GM04504 (cell line): ENCODE measurements at places on chromosomes 11 and 22.

GRCh38 chr11:115377882-115378296 lies 126.3 kb downstream of the CADM1 start:
- no peak for DNase-seq

DNA sequence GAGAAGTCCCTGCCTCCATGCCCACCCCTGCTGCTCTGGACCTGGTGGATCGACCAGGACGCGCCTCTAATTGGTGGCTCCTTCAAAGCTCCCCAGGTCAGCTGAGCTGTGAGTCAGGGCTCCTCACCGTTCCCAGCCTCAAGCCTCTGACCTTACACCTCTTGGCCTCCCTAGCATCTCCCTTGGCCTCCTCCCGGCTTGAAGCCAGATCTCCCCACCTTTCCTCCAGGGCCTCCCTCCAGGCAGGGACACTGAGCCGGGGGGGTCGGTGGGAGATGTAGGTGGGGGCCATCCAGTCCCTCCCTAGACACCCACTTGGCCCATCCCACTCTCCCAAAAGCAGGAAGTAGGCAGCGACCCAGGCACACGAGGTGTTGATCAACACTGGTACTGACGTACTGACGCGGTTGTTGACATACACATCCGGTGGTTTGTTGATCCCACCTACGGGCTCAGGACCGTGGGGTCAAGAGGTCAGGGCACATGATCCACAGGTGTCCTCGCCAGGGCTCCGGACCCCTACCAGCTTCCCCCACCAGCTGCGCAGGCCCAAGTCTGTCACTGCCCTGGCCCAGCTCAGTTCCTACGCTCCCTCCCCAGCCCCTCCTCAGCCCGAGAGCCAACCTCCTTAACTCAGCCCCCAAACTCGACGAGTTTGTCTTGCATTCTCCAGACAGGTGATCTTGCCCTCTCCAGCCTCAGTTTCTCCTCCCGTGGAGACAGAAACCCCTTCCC lies 802 bp downstream of the ATG2A start:
- no peak for DNase-seq

- no peak for DNase-seq
Measured at GRCh38 chr11:12860827-12861226, 148.3 kb upstream of the RASSF10 start.

GRCh38 chr11:28636033-28636432 lies 527.8 kb downstream of the METTL15 start:
- DNase-seq: no peak

DNA sequence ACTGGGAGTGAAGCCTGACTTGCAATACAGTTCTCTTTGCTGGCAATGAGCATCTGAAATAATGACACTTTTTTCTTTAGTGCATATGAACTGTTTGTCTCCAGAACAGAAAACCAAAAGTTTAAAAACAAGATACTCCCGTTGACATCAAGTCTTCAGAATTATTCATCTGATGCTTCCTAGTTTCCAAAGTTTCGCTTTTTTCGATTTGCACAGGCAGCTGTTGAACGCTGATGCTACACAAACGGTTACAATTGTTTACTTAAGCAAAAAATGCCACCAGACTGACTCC lies 612 bp upstream of the BIRC2 start:
- DNase-seq: no peak

GRCh38 chr22:30694171-30694639 lies 469 bp upstream of the OSBP2 start:
- no peak for DNase-seq

DNA sequence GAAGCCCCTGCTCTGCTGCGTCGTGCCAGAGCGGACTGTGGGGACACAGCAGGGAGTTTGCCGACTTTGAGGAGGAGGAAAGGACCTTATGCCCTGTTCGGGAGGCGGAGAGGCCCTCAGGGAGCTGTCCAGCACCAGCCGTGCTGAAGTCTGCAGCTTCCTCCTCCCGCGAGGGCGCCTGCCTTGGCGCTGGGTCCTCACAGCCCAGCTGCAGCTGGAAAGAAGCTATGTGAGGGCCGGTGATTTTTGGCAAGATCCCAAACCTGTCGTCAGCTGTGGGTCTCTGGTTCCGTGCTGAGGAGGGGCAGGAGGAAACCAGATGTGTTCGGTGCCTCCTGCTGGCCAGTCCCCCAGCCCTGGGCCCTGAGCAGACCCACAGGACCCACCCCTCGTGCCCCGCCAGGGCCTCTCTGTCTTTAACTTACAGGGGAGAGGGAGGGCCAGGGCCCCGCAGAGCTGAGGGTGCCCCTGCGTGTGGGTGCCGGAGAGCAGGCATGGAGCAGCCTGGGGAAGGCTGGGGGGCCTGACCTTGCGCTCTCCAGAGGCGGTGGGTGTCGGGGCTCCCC lies 12.0 kb downstream of the BRSK2 start:
- DNase-seq: no peak

GRCh38 chr11:78424334-78425270 lies 7.0 kb upstream of the GAB2 start:
- DNase-seq: no peak

DNA sequence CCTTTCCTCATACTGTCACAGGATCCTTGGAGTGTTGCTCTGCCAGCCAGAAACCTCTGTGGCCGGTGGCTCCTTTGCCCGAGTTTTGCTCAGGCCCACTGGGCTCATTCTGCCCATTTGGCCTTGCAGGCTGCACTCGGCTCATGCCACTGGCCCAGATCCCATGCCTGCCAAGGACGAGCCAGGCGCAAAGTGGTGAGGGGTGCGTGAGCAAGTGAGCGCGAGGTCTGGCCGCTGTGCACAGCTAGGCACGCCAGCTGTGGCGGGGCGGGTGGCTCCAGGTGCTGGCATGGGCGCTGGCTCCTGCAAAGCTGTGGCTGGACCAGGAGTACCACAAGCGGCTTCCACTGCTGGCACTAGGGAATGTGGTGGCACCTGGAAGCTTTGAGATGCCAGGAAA lies 2.8 kb upstream of the RNF141 start:
- no peak for DNase-seq

DNA sequence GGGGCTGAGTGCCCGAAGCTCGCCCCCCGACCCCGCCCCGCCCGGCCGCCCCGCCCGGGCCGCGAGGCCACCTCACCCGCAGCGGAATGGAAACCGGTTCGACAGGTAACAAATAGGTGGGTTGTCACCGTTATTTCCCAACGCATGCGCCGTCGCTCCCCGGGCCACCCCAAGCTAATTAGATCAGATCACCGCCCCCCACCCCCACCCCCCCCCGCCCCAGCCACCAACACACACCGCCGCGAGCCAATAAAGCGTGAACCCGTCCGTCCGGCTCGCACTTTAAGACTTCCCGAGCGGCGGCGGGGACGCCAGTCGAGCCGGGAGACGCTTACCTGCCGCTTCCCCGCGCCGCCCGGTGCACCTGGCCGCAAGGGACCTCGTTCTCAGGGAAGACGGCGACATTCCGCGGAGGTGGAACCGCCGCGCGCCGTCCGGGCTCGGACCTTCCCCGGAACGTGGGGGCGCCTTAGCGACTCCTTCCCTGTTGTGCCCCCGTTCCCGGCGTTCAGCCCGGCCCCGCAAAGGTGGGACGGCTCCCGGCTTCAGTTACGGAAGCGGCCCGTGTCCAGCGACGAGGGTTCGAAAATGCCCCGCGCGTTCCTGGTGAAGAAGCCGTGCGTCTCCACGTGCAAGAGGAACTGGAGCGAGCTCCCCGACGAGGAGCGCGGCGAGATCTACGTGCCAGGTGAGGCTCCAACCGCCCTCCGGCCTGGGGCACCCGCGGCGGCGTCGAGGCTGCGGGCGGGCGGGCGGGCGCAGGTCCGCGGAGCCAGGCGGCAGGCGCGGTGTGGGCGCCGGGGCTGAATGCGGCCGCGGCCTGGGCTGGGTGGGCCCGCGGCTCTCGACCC lies at the start of gene OVOL1:
Gene OVOL1, plus strand, starts transcription at position 278 of the 851 bp plus-strand sequence. Its CDS starts 311 bp downstream, at position 589.
- no peak for DNase-seq

DNA sequence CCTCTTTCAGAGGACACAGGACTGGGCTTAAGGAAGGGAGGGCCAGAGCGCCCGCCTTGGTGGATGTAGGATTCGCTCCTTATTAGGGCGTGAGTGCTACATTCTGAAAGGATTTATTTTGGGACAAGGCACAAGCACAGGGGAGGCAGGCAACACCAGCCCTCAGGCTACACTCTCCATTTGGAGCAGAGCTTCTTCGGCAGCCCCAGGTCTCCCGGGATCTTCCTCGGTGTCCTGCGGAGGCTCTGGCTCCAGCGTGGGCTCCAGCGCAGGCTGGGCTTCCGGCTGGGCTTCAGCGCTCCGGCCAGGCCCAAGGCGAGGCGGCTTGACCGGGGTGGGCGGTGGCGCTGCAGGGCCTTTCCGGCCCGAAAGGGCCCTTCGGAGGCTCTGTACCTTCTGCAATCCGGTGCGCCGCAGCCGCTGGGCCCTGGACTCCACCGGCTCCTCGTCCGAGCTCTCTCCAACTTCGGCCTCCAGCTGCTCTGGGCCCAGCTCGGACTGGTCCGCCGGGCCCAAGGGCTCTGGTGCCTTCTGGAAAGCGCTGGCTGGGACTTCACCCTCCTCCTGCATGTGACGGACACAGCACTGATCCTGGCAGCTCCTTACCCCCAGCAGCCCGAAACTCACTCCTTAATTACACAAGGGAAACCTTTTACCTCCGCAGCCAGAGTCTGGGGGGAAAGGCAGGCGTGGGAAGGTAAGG lies 1.1 kb downstream of the CAVIN3 start:
- no peak for DNase-seq

- DNase-seq: no peak
Measured at GRCh38 chr22:44201665-44202064, 20.9 kb downstream of the PARVG start.

DNA sequence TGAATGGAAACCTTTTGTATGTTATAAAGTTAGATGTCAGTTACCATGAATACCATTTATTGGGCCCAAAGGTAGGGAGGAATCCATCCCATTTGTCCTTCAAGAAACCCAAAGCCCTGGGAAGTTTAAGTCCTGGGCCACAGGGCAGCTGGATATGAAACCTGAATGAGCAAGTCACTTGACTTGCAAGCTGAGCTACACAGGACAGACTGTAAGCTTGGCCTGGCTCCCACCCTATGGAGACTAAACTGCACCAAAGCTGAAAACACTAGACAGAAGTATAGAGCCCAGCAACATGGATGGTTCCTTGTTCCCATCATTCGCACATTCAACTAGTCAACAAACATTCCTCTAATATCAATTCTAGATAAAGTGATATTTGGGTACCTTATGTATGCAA lies 71.3 kb downstream of the KCNC1 start:
- DNase-seq: no peak

GRCh38 chr11:83036701-83037100 lies 35.0 kb downstream of the RAB30 start:
- DNase-seq: no peak

- DNase-seq: no peak
Measured at GRCh38 chr11:31795706-31796498, 15.2 kb downstream of the PAX6 start.

GRCh38 chr22:38314051-38314932 lies 2.9 kb downstream of the CSNK1E start:
- no peak for DNase-seq

- no peak for DNase-seq
Measured at GRCh38 chr22:29348956-29349355, 33.5 kb upstream of the RASL10A start.

DNA sequence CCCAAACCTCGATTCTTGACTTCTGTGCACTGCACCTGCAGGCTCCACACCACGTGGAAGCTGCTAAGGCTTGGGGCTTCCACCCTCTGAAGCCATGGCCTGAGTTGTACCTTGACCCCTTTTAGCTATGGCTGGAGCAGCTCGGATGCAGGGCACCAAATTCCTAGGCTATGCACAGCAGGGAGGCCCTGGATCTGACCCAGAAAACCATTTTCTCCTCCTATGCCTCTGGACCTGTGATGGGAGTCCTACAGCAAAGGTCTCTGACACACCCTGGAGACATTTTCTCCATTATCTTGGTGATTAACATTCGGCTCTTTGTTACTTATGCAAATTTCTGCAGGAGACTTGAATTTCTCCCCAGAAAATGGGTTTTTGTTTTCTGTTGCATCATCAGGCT lies 309.2 kb upstream of the DDI1 start:
- no peak for DNase-seq

DNA sequence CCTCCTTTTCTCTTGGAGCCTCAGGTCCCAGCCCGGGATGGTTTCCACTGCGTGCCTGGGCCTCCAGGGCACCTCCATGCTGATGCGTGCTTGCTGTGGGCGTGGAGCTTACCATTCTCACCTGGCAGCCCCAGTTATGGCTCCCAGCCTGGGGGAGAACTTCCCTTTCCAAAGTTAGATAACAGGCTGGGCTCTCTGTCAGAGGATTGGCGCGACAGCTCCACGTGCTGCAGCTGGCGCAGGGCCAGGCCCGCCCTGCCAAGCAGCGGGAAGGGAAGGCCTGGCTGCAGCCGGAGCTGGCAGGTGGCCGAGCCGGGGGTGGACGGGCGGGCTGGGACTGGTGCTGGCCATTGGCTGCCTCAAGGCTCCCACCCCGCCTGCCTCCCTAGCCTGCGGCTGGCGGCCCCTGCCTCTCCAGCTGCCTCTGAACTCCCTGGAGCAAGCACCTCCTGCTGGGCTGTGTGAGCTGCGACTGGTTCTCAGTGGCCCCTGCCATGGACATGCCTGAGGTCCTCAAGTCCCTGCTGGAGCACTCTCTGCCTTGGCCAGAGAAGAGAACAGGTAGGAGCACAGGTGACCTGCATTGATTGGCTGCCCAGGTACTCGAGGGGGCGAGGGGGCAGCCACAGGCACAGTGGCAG lies 14.6 kb upstream of the TEF start:
- peak; percentile 84 for DNase-seq

GRCh38 chr11:46278387-46279125 lies 1.1 kb downstream of the CREB3L1 start:
- DNase-seq: no peak

- no peak for DNase-seq
Measured at GRCh38 chr11:61491736-61492395, 16.7 kb upstream of the LRRC10B start.

- no peak for DNase-seq
Measured at GRCh38 chr22:27088026-27088425, 430.6 kb downstream of the MIAT start.

DNA sequence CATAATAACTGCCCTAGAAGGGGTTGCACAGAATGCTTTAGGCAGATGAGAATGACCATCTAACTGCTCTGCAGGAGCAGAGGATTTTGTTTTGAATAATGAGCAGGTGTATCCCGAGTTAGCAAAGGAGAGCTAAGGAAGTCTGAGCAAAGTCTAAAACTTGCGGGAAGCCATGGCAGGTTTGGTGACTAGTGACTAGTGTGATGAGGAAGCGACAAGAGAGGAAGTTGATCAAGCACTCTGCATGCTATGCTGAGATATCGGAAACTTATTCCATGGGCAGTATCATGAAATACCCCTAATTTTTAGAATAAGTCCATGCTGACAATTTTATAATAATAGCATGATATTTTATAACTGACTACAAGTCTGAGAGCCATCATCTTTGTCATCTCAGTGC lies 12.9 kb downstream of the OLFML1 start:
- DNase-seq: no peak

DNA sequence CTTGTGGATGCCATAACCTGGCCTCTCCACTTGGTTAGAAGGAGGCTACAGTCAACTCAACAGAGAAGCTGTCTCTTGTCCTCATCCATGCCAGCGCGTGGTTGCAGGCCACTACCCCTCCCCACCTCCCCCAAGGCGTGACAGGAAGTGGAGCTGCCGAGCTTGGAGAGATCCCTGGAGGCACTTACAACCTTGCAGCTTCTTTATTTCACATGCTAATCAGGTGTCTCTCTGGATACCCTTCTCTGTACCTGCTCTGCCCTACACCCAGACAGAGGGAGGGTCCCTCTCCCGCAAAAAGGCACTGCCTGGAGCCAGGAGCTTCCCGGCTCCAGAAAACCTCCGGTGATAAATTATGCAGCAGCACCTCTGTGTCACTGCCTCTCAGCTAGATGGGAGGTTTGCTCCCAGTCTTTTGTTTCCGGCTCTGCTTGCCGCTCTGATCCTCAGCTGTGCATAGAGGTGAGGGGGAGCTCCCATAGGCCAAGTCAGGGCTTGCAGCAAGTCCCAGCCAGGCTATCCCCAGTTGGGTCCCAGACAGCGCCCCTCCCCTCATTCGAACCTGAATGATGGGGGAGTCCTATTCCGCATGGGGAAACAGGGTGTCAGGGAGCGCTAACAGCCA lies 5.7 kb downstream of the LRP4 start:
- no peak for DNase-seq
